ENCODE measurements at places on chromosomes 11 and 22.

GRCh38 chr11:66607126-66607834 is 9.2 kb upstream of the RBM14 start:
- DNase-seq = no peak

DNA sequence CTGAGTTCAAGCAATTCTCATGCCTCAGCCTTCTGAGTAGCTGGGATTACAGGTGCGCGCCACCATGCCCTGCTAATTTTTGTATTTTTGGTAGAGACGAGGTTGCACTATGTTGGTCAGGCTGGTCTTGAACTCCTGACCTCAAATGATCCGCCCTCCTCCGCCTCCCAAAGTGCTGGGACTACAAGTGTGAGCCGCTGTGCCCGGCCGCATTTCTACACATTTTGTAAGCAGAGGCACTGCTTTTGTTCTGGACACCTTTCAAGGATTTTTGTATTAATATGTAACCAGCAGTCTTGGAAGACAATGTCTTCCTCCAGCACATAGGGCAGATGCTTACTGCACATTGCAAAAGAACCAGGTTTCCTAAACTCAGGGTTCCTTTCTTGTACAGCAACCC is 11.4 kb upstream of the VSIG10L2 start:
- DNase-seq = no peak

GRCh38 chr22:41564563-41564962 is 3.8 kb downstream of the CSDC2 start:
- DNase-seq = no peak

DNA sequence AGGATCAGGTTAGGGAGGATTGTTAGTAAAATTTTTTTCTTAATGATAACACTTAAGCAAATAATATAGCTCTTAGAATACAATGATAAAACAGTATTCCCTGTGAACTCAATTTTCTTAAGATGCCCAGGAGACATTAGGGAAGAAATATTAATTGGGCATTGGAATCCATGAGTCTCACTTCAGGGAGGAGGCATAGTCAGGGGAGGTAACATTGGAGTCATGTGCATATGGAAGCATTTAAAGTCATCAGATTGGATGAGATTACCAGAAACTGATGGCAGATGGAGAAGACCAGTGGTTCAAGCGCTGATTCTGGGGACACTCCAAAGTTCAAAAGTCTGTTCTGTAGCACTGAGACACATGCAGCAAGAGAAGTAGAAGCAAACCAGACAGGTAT is at the start of gene OR9G1:
OR9G1 (plus strand) TSS at position 301 of the 400 bp plus-strand sequence. CDS start 1,293 bp downstream, outside the sequence.
- DNase-seq = no peak

- no peak for DNase-seq
These were observed 6.4 kb upstream of the CCDC86 start for GRCh38 chr11:60835534-60835846.

- no peak for DNase-seq
These were observed 41.5 kb upstream of the EP300 start for GRCh38 chr22:41050883-41051282.

GRCh38 chr22:23583836-23584235 is 3.7 kb upstream of the IGLL1 start:
- no peak for DNase-seq

- DNase-seq = no peak
These were observed 21.9 kb upstream of the CACNG2 start for GRCh38 chr22:36725366-36726006.

GRCh38 chr11:87878373-87878825 is 296.8 kb downstream of the RAB38 start:
- DNase-seq = no peak

- no peak for DNase-seq
These were observed 56.3 kb downstream of the BCR start for GRCh38 chr22:23236440-23237184.

- no peak for DNase-seq
These were observed 239.7 kb upstream of the API5 start for GRCh38 chr11:43072096-43072495.

- DNase-seq = no peak
These were observed 6.9 kb upstream of the DSCAML1 start for GRCh38 chr11:117803896-117804295.

- peak; percentile 97 for DNase-seq
These were observed at the start of gene SFI1 for GRCh38 chr22:31496007-31496734. Gene SFI1, plus strand, starts transcription at chr22:31496536. Its CDS starts 11,749 bp downstream, at chr22:31508285.

- no peak for DNase-seq
These were observed 58.5 kb upstream of the ANO1 start for GRCh38 chr11:70019576-70020011.

- DNase-seq = no peak
These were observed 25.0 kb downstream of the MED15 start for GRCh38 chr22:20532256-20532993.

DNA sequence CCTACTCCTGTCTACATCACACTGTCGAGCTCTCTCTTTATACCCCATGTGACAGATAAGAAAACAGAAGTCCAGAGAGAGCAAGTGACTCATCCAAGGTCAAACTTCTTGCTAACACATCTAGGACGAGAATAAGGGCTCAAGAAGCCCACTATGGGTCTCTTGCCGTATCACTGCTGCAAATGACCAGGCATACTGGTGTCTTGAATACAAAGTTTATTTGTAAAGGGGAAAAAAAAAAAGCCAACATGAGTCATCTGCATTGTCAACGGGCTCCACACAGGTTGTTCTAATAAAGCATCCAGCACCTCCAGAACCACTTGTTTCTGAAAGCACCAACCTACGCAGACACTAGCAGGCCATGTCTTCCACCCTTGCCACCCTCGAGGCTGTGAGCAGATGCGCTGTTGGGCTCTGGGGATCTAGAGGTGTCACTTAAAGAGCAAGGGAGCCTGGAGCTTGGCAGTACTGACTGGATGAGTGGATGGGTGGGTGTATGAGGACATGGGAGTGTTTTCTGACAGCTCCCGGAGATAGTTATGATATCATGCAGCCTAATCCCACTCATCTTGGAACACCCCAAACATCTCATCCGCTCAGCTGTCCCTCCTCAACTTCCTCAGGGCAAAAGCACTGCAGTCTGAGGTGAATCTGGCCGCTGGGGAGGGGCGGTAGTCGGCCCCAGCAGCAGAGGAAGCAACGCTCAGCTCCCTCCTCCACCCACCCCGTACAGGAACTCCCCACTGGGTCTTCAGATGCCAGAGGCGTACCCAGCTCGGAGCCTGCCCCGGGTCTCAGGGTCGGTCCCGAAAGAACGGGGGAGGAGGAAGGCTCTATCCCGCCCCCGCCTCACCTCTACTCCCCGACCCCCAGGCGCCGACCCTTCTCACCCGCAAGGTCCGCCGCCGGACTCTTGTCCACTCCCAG is 1.0 kb downstream of the SMCO4 start:
- peak; percentile 64 for DNase-seq

DNA sequence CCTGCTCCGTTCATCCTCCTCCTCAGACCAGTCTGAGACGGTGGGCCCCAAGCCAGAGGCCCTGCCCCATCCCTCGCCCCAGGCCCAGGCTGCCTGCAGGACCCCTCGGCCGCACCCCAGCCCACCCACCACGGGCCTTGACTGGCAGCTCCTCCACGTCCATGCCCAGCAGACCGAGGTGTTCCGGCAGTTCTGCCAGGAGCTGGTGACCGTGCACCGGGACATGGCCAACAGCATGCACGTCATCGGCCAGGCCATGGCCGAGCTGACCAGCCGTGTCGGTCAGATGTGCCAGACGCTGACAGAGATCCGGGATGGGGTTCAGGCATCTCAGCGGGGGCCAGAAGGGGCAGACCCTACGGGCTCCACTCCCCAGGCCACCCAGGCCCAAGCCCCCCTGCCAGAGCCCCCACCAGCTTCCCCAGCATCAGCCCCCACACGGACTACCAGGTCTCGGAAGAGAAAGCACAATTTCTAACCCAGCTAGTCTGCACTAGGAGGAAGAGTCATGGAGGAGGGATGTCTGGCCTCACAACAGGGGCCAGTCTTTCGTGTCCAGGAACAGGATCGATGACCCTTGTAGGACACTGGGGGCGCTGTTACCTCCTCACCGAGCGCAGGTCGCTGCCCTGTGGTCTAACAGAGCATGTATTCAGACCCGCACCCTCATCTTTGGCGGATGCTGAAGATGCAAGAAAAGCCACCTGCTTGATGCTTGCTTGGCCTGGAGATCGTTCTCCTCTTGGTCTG is 66.3 kb downstream of the PRDM11 start:
- no peak for DNase-seq

DNA sequence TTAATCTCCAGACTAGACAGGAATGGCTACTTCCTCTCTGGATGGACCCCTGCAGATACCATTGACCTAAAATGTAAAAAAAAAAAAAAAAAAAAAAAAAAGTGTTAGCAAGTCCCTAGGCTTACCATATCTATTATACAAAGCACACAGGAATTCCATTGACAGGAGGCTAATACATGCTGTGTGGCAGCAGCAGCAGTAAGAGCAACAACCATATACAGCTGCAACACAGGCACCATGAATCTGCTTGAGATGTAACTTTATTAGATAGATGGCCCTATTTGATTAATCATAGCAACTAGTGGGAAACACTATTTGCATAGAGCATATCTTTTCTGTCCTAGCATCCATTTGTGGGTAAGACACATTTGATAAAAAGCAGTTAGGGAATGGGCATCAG is 1447.1 kb downstream of the FAM181B start:
- DNase-seq = no peak

GRCh38 chr22:33247758-33248157 is 189.6 kb upstream of the SYN3 start:
- DNase-seq = no peak

GRCh38 chr22:31274017-31274416 is 18.3 kb downstream of the PIK3IP1 start:
- DNase-seq = no peak

DNA sequence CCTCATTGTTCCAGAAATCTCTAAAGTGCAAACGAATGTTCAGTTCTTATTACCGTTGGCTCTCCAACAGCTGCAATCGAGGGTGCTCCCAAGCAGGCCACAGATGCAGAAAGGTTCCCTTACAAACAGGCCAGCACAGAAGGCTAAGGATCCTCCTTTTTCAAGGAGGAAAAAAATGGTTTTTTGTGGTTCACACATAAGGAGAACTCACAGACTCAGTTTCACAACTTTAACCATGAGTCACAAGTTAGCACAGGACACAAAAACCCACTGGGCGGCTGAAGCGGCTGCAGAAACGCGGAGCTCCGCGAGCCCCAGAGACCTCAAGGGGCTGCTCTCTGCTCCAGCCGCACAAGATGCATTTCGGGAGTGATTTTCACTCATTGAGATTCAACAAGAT is 98.2 kb upstream of the PRR5 start:
- no peak for DNase-seq

DNA sequence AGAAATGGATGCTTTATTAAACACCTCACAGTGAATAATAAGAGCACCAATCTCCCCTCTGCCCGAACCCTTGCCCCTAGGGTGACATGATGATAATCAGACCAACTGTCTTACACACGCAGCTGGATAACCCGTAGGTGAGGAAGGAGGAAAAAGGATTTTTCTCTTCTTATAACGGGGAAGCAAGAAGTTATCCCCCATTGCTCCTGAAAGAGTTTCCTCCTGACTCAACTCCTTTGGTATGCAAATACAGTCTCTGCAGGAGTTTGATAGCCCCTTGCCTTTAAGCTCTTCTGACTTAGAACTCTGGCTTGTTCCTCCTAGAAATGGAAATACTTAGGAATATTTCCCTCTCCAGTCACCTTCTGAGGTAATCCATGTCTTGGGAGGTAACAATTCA is 455.8 kb downstream of the TMEM135 start:
- no peak for DNase-seq

DNA sequence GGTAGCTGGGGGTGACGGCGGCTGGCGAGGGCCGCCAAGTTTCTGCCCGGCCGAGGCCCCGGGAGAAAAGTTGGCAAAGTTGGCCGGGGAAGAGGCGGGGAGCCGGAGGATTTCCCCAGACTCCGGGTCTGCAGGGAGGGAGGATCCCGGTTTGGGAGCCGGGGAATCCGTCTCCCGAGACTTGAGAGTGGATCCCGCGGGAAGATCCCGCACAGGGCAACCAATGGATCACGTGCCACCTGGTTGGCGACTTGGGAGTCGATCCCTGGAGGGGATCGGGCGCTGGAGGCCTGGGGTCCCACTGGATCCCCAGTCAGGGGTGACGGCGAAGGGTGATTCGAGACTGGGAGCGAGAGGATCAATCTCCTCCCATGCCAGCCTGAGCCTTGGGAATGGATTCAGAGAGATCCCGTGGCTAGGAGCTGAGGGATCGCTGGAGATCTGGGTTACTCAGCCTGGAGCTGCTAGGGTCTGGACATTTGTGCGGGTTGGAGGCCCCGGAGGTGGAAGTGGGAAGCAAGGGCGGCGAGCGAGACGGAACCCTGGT is 394 bp downstream of the KIAA1671 start:
- peak; percentile 27 for DNase-seq

DNA sequence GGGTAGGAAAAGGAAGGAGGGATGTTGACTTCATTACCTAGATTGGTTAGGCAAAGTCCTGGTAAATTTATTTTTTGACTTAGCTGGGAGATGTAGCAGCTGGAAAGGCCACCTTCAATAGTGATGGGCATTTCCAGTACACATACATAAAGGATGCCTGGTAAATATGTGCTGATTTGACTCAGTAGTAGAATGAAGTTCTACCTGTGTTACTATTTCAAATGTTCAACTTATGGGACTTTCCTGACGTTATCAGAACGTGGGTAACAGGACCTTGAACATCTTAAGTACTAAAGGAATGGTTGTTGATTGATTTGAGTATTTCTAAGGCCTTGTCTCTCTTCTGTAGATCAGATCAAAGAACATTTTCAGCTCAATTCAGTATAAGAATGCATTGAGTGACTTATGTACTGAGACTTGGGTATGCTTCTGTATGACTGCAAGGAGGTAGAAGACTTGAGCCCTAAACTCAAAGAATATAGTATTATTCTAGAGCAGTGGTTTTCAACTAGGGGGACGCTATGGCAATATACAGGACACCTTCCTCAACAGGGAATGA is 27.1 kb downstream of the RNF121 start:
- no peak for DNase-seq

All from activated T-cell treated with anti-CD3 and anti-CD28 coated beads, Interleukin-2, amount 50 U/mL, for 48 hours (primary cell).